ENCODE measurements at places on chromosomes 12 and 14.

- DNase-seq: no peak
These were observed 5.8 kb upstream of the NRXN3 start for GRCh38 chr14:78164226-78164853.

DNA sequence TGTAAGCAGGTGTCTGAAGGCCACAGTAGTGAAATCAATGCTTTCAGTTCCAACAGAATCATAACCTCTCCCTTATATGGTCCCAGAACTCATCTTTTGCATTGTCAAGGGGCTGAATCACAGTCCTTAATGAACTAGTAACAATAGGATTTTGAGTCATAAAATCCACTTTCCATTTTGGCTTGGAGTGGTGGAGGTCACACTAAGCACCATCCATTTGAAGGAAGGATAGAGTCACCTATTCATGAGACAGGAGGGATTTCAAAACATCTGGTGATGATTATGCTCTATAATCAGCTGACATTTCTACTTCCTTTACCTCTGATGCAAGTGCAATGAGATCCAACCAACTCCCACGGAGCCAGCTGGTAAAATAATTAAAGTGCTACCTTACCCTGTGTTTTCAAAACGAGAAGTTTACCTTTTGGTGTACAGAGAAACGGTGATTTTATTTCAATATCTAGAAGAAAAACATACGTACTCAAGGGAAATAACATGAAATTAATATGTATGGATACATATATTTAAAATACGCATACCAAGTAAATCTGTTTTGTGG is 59.1 kb downstream of the TMEM132D start:
- no peak for DNase-seq

- no peak for DNase-seq
These were observed 21.5 kb downstream of the FAM222A start for GRCh38 chr12:109735051-109735521.

- no peak for DNase-seq
These were observed 32.3 kb upstream of the TBC1D30 start for GRCh38 chr12:64792128-64792527.

DNA sequence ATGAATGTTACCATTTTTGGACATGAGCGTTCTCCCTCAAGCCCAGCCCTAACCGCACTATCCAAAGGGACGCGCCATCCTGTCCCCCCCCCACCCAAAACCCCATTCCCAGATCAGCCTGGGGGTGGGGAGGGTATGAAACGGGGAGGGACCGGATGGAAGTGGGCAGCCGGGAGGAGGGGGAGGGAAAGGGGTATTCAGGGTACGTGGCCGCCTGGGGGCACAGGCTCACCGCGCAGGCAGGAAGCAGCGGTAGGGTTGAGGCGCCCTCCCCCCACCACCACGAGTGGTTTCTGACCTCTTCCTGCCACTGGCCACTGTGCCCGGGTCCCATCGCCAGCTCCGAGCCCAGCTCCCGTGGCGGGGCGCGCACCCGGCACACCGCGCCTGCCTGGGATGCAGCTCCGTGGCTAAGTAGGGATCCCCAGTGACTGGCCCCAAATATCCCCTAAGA is 1.4 kb downstream of the ACTN1 start:
- DNase-seq: peak; percentile 21

- DNase-seq: no peak
These were observed 299.2 kb downstream of the GLT1D1 start for GRCh38 chr12:129152351-129153104.

- no peak for DNase-seq
These were observed 4.9 kb upstream of the HDAC7 start for GRCh38 chr12:47824635-47825034.

DNA sequence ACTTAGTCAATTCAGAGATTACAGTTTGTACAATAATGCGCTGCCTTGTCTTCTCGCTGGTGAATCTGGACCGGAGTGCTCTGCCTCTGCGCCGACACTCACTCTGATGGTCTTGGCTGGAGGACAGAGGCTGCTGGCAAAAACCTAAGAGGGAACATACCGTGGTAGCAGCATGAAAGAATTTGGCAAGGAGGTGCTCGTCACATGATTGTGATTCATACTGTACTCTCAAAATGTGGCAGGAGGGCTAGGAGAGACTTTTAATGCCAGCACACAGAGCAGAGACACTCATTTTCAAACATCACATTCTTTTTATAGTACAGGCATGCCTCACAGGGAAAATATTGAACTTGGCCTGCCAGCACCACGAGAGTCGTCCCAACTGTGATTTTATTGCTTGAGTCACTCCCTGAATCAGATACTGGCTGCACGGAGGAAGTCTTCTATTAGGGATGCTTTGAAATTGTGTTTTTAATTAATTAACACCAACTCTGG is 67.8 kb downstream of the HMGA2 start:
- DNase-seq: no peak

- DNase-seq: no peak
These were observed 363.2 kb upstream of the DDHD1 start for GRCh38 chr14:53516261-53516774.

- DNase-seq: no peak
These were observed 21.3 kb upstream of the SERPINA6 start for GRCh38 chr14:94344389-94344788.

GRCh38 chr12:6249580-6249979 is 49.4 kb downstream of the CD9 start:
- no peak for DNase-seq

DNA sequence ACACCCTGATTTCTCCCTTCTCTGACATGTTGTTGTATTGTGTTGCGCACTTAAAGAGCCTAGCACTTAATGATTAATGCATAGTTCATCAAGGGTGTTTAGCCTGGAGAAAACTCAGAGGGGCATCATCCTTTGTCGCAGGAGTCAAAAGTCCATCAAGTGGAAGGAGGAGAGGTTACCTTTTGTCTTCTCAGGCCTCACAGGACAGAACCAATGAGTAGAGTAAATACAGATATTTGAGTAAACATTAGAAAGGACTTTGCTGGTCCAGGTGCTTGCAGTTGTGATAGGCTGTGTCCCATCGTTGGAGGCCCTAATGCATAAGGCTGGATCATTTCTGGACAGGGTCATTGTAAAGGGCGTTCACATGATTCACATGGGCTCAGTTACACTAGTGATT is 430.9 kb downstream of the PCNX1 start:
- DNase-seq: no peak

GRCh38 chr14:23816371-23816770 is 137.2 kb upstream of the DHRS4 start:
- no peak for DNase-seq

DNA sequence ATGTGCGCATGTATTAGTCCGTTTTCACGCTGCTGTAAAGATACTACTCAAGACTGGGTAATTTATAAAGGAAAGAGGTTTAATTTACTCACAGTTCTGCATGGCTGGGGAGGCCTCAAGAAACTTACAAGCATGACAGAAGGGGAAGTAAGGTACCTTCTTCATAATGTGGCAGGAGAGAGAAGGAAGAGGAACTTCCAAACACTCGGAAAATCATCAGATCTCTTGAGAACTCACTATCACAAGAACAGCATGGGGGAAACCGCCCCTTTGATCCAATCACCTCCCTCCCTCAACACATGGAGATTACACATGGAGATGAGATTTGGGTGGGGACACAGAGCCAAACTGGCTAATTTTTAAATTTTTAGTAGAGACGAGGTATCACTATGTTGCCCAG is 41.8 kb upstream of the SNX6 start:
- DNase-seq: no peak

- DNase-seq: no peak
These were observed 106.4 kb upstream of the TBX5 start for GRCh38 chr12:114512351-114512750.

GRCh38 chr12:31371256-31371620 is 45.3 kb upstream of the SINHCAF start:
- no peak for DNase-seq

- no peak for DNase-seq
These were observed 46.6 kb downstream of the ATF7 start for GRCh38 chr12:53579545-53579955.

Data from stimulated activated CD8-positive, alpha-beta memory T cell treated with anti-CD3 and anti-CD28 coated beads, Interleukin-2, amount 100 ng/mL, for 1 hour (primary cell).